ENCODE measurements at places on chromosomes 7 and 10. TPM values are rescaled to one million over a fixed set of nuclear protein-coding genes. Genes with fewer than 3 reads are reported as not detected.

AKR1C4 gene
- not detected for total RNA-seq

SORCS1 gene
- not detected for total RNA-seq

FBXL13 gene
- total RNA-seq = 3.4 TPM

CFAP69 gene
- 6.4 TPM for total RNA-seq

TMEM176A gene
- total RNA-seq = not detected

CRHR2 gene
- total RNA-seq = not detected

CCDC7 gene
- total RNA-seq = 15.8 TPM

NYAP1 gene
- total RNA-seq = 0.81 TPM

CALD1 gene
- 686 TPM for total RNA-seq

NME8 gene
- total RNA-seq = not detected

MYOZ1 gene
- not detected for total RNA-seq

MYL10 gene
- not detected for total RNA-seq

SDK1 gene
- total RNA-seq = not detected

TLL2 gene
- under 0.01 TPM for total RNA-seq
